Activated CD8-positive, alpha-beta memory T cell treated with anti-CD3 and anti-CD28 coated beads, Interleukin-2, amount 10 ng/mL, durations not matched to agents 7 days and 5 days (primary cell): ENCODE measurements at places on chromosomes 11 and 22. TPM values are rescaled to one million over a fixed set of nuclear protein-coding genes. Genes with fewer than 3 reads are reported as not detected.

DNA sequence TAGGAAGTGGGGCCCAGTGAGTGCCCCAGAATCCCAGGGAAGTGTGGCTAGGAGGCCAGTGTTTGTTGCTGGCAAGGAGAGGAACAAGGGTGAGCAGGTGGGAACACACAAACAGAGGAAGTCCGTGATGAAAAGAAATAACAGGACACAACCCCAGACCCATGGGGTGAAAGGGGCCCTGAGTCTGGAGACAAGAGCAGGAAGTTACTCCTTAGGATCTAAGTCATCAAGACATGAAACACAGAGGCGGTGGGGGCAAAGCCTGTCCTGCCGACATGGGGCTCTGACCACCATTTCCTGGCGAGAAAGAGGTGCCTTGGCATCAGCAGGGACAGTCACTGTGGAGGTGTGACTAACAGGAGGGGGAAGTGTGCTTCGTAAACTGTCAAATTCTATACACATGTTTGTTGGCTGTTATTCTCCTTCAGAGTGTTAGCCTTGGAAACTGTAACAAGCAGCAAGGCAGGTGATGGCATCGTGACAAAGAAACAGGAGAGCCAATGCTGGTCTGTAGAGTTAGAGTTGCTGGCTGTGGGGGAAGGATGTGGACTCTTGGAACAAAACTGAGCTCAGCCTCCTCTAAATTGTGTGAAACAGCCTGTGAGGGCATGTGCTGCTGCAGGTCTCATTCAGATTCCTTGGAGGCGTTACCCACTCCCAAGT is 21.7 kb downstream of the CHST1 start:
- peaks cover 4% of the 10 kb centered on the region for H3K4me1 ChIP-seq
- DNase-seq: peak; percentile 40
- peaks cover 1% of the 10 kb centered on the region for H3K36me3 ChIP-seq
- no peak overlapping the region for H3K4me3 ChIP-seq

GRCh38 chr11:122697636-122698167 is 42.2 kb downstream of the UBASH3B start:
- peak overlapping the region; percentile 22 for H3K4me3 ChIP-seq
- peak; percentile 70 for DNase-seq
- peaks cover 30% of the 10 kb centered on the region for H3K36me3 ChIP-seq
- peaks cover 62% of the 10 kb centered on the region for H3K4me1 ChIP-seq
- H3K27ac ChIP-seq: peak overlapping the region; percentile 87

Gene INPP5J
- 0.14 TPM for total RNA-seq

Gene OR2D2
- total RNA-seq: 0.21 TPM

Gene CABP4
- total RNA-seq: 3.4 TPM

GRCh38 chr11:12674936-12675696 is 895 bp downstream of the TEAD1 start:
- peaks cover 68% of the 10 kb centered on the region for H3K27me3 ChIP-seq
- H3K4me3 ChIP-seq: peak overlapping the region; percentile 50
- H3K4me1 ChIP-seq: peaks cover 5% of the 10 kb centered on the region
- no peak overlapping the region for H3K27ac ChIP-seq
- DNase-seq: no peak

DNA sequence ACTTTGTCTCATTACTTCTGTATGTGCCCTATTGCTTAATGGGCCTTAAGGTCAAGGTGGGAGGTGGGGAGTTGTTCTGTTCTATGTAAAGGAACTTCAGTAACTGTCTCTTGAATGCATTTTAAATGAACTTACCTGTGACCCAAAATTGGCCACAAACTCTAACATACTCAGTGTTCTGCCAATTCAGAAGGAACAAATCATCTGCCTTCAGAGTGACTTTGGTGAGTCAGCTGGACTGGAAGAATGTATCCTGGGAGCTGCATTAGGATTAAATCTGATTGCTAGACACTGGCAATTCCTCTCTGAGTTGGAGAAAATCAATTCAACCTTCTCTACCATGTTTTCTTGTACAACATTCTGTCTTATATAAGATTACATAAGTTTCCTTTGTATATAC is 1104.8 kb downstream of the DLG2 start:
- no peaks in the 10 kb centered on the region for H3K27me3 ChIP-seq
- no peak overlapping the region for H3K4me3 ChIP-seq
- no peak for DNase-seq
- no peak overlapping the region for H3K27ac ChIP-seq
- H3K36me3 ChIP-seq: no peaks in the 10 kb centered on the region
- no peaks in the 10 kb centered on the region for H3K4me1 ChIP-seq

DNA sequence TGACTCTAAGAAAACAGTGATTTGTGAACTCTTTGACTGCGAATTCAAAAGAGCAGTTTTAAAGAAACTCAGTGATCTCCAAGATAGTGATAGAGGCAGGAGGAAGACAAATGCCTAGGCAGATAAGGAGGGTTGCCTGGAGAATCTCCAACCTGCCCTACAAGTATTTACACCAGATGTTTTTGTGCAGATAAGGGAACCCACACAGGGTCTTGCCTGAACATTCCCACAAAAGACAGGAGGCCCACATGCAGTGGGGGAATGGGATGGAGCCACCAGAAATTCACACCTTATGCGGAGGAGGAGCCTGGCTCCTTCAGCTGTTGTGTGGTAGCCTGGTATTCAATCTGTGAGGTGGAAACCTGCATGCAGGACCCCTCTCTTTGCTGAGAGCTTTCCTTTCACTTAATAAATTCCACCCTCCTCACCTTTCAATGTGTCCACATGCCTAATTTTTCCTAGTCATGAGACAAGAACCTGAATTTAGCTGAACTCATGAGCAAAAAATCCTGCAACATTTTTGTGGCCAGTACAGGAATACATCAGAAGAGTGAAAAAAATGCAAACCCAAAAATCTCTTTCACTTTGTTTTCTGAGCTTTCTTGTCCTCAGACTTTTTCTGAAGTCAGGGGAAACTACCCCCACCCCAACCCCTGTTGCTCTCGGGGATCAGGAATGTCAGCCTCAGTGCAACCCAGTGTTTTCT is 8.1 kb upstream of the GLYAT start:
- peaks cover 11% of the 10 kb centered on the region for H3K4me1 ChIP-seq
- peaks cover 13% of the 10 kb centered on the region for H3K27me3 ChIP-seq
- H3K27ac ChIP-seq: no peak overlapping the region
- H3K4me3 ChIP-seq: no peak overlapping the region

GRCh38 chr11:74820763-74821162 is 72.1 kb downstream of the RNF169 start:
- H3K4me1 ChIP-seq: peaks cover 25% of the 10 kb centered on the region
- no peak overlapping the region for H3K27ac ChIP-seq
- DNase-seq: no peak

DNA sequence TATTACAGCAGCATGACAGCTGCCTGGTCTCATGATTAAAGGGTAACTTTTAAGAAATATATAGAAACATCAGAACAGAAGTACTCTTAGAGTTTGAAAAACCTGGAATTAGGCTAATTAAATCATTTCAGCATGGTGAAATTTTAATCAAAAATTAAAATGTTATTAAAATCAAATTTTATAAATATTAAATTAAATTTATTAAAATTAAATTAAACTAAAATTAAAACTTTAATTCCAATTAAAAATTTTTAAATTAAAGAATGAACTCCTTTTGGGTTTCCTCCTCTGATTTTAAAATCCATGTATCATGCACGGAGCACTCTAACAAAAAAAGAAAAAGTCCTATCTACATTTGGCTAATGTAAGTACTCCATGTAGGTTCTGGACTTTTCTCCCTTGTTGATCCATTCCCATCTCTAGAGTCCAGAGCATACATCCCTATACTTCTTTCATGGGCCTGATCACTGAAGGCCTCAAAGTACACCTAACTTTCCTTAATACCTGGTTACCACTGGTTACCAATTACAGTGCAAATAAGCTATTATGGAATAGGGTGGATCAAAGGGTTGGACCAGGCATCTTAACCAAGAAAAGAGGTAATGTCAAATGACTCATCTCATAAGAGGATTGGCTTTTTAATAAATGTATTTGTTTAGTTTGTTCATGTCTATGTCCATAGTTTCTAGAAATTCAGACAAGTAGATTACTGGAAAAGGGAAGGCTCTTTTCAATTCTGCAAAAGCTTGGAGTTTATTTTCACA is 48.4 kb upstream of the MUC15 start:
- H3K4me3 ChIP-seq: no peak overlapping the region
- no peaks in the 10 kb centered on the region for H3K36me3 ChIP-seq
- no peaks in the 10 kb centered on the region for H3K4me1 ChIP-seq
- no peak overlapping the region for H3K27ac ChIP-seq
- H3K27me3 ChIP-seq: no peaks in the 10 kb centered on the region
